DMS 273 treated with DMSO at 0.1 percent for 48 hours (cell line): ENCODE measurements at places on chromosomes 7 and 10.

DNA sequence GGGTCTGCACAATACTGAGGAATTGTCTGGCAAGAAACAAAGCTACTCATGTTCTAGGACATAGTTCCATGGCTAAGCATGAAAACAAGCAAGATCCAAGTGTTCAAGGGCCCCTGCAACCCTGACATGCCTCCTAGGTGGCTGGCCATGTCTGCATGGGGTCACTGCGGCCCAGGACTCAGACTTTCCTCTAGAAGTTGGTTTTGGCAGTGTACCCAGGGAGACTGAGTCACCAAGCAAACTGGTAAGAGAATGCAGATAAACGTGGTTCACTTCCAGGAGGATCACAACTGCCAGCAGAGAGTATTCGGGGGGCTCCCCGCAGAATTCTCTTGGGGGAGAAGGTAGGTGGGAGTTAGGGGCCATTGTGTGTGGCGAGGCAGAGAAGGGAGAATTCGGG, 7.4 kb upstream of the PFKFB3 start:
- DNase-seq: no peak

GRCh38 chr10:77413231-77413630, 224.4 kb downstream of the KCNMA1 start:
- no peak for DNase-seq

GRCh38 chr10:27622596-27622995, 118.5 kb downstream of the RAB18 start:
- DNase-seq: no peak

GRCh38 chr7:137933270-137934017, 68.4 kb downstream of the CREB3L2 start:
- peak; percentile 45 for DNase-seq

DNA sequence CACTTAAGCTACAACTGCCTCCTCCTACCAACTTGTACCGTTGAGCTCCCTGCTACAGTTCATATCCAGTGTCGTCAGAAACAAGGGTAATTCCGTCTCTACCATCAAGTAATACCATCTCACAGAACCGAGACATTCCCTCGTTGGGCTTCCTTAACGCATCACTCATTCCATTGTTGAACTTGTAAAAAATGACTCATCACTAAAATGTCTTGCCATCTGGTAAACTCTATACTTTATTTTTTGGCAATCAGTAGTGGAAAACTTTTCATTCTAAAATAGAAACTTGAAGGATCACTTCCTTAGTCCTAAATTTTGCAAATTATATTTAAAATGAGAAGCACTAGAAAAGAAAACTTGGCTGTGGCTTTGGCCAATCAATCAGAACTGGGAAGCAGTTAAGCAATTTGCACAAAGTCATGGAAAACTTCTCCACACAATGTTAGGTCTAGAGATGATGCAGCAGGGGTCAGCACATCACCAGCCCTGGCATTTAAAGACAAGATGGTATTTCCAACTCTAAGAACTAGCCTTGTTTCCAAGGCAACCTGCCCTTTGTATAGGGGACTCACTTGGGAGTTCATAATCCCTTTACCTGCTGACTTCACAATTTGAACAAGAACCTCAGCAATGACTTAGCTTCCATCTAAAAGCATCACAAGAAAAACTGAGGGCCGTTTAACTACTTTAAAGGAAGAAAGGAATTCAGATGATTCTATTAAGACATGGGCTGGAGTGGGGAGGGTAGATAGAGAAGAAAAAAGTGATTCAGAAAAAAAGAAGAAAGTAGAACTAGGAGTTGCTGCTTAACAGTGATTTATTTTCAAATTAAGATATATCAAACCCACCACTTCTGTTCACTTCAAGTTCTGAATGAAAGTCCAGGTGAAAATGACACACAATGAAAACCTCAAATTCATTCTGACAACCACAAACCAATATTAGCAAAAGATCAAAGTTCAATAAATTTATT, 288.1 kb downstream of the PARD3 start:
- DNase-seq: no peak
